ENCODE measurements at places on chromosomes 1 and 21.

GRCh38 chr1:243379706-243380105, 123.9 kb downstream of the SDCCAG8 start:
- DNase-seq = no peak

- peak; percentile 37 for DNase-seq
These were observed 586 bp upstream of the AGPAT3 start for GRCh38 chr21:43864313-43864961.

DNA sequence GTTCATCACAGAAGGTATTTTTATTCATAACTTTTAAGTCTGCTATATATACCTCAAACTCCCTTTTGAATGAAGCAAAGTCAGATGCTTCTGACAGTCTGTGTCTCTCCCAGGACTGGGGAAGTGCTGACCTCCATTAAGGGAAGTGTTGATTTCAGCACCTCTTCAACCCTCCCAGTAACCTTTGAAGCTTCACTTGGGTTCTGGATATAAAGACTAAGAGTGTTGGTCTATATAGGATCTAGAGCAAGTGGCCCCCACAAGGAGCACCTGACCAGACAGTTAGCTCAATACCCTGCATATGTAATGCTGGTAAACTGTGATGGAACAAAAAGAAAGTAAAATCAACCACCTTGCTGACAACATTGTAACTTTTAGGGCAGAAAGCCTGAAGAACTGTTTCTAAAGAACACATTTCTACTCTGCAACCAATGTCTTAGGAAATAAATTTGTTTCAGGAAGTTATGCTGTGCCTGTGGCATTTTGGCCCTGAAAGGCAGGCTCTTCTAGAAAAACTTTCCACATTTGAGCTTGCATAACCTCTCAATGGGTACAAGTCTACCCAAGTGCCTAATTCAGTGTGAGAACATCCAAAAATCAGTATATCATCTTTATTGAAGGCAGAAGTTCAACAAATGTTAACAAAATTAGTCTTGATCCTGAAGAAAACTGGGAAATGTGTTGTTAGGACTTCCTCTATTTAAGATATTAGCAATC, 865 bp upstream of the PTPN22 start:
- peak; percentile 55 for DNase-seq

GRCh38 chr1:199948587-199949280, 78.8 kb upstream of the NR5A2 start:
- DNase-seq = no peak

DNA sequence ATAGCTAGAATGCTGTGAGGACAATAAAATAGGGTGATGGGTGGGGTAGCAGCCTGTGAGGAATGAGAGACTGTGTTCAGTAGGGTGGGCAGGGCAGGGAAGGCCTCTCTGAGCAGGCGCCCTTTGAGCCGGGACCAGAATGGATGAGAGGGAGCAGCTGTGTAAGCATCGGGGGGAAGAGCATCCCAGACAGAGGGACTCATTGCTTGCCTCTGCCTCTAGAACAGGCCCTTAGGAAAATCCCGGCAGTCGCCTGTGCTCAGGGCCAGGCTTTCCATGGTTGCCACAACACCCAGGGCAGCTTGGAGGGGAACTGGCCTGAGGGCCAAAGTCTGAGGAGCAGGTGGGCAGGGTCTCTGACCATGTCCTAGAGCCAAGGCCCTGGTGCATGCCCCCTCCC, 774 bp downstream of the SLC2A7 start:
- no peak for DNase-seq

- DNase-seq = no peak
These were observed 296.7 kb downstream of the ZNF326 start for GRCh38 chr1:90291431-90292216.

GRCh38 chr1:9882296-9882944, 27.6 kb downstream of the CTNNBIP1 start:
- no peak for DNase-seq

- no peak for DNase-seq
These were observed 16.9 kb downstream of the CAPZB start for GRCh38 chr1:19468397-19468956.
